AML-193 (cell line): ENCODE measurements at places on chromosomes 2 and 18.

GRCh38 chr2:164368896-164369295 is 252.4 kb downstream of the GRB14 start:
- no peak for DNase-seq

GRCh38 chr2:196101325-196101991 is 32.8 kb upstream of the DNAH7 start:
- DNase-seq = no peak

- no peak for DNase-seq
Observed at GRCh38 chr2:31329081-31329625, 85.4 kb downstream of the XDH start.

DNA sequence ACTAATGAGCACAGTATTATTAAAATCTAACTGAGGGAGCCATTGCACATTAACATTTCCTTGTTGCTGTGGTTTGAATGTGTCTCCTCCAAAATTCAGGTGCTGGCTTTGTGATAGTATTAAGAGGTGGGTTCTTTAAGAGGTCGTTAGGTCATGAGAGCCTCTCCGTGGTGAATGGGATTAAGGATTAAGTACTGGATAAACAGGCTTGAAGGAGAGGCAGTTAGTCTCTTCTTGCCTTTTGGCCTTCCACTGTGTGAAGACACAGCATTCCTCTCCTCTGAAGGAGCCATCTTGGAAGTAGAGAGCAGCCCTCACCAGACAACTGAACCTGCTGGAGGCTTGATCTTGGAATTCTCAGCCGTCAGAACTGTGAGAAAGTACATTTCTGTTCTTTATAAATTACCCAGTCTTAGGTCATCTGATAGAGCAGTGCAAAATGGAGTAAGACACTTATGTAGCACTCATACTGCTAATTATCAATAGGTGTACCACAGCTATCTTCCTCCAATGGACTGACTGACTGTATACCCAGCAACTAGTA is 182.7 kb downstream of the MYO3B start:
- no peak for DNase-seq

GRCh38 chr2:157990173-157990572 is 111.5 kb upstream of the UPP2 start:
- no peak for DNase-seq

GRCh38 chr2:144181001-144181400 is 338.9 kb downstream of the ZEB2 start:
- DNase-seq = no peak

DNA sequence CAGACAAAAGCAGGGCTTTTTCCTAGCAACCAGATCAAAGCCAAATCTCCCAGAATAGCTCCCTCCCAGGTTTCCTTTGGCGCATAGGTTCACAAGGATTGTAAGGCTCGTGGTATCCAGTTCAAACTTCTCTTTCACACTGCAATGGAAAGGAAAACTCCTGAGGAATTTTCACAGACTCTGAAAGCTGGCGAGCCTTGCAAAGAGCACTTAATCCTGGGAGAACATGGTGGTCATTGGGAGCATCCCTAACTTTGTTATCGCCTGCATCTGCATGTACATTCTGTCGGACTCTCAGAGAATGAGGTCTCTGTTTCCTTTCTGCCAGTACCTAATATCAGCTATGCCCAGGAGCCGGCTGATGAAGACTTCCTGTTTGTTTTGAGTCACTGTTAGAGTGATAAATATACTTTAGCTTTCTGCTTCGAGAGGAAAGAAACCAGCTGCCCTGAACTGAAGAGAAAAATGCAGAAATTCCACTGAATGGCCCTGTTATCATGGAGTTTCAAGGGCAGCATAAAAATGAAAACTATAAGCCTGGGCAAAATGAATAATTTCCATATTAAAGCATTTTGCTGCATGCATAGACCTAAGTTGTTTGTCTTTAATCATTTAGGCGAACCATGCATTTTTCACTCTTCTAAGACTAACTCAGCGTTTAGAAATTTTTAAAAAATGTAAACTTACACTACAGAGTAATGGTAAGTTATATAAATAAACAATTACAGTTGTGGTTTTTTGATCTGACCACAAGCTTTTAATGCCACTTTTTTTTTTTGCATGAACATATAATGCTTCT is 76.4 kb upstream of the ZEB2 start:
- DNase-seq = no peak

DNA sequence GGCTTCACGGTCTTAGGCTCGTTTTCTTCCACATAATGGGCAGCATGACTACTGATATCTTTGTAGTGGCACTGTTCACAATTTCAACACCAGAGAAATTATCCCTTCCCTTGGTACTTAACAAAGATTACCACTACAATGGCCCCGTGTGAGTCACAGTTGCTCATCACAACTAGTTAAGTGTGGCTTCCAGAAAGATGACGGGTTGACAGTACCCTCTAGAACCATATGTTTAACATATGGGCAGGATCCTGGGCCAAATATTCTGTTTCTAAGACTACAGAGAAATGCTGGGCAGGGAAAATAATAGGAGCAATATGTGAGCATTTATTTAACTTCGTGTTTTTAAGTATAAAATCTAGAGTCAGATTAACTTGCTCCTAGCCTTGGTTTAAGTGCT is 780.1 kb upstream of the LINC00305 start:
- no peak for DNase-seq

DNA sequence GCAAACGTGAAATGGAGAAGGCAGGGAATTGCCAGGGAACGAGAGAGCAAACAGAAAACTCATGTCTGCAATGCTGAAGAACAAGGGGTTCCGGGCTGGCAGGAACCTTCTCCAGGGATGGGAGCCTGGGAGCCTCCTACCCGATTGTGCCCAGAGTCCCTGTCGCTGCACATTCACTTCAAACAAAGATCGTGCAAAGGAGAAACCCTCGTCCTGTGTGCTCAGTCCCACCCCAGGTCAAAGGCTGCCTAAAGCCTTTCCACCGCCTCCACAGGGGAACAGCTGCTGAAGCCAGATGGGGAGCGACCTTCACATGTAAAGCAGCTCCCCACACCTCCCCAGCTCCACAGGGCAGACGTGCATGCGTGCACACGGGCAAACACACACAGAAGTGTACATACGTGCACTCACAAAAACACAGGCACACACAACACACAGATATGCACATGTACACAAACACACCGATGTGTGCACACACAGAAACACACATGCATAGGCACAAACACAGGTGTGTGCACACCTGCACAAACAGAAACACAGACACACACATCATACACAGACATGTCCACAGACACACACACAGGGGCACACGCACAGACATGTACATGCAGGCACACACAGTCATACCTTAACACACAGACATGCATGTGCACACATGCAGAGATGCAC is 460.1 kb upstream of the SALL3 start:
- DNase-seq = no peak

- DNase-seq = no peak
Observed at GRCh38 chr18:26356045-26356785, 130.0 kb downstream of the TAF4B start.
